ENCODE measurements at places on chromosomes 13 and 19. TPM values are rescaled to one million over a fixed set of nuclear protein-coding genes. Genes with fewer than 3 reads are reported as not detected.

Gene NLRP9
- not detected for total RNA-seq

DNA sequence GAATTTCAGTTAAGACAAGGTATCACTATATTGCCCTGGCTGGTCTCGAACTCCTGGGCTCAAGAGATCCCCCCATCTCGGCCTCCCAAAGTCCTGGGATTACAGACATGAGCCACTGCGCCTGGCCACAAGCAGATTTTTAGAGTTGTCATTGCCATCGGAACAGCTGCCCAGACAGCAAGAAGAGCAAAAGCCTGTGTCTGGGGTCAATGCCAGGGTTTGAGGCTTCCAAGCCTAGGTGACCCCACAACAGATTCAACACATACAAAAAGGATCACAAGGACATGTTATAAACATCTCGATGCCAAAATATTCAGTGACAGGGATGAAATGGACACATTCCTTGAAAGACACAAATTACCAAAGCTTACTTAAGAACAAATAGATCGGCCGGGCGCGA lies 40.1 kb upstream of the KLF2 start:
- no peak for ATAC-seq

Gene CLEC11A
- total RNA-seq = 4.6 TPM

Gene C19orf67
- total RNA-seq = not detected

Gene SRRM5
- total RNA-seq = not detected

DNA sequence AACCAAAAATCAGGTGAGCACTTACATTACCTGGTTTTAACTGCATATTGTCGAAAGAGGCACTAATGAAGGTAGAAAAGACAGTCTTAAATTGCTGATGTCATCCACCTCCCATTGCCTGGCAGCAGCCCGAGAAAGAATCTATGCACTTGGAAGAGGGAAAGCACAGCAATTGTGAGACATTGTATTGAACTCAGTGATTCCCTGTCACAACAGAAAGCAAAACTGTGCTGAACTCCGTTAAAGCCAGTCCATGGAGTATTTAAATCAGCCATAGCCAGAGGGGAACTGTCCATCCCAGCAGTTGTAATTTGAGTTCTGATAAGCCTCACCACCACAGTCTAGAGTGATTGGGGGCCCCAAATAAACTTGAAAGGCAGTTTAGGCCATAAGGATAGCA lies 466.6 kb upstream of the PCDH9 start:
- no peak for ATAC-seq

DNA sequence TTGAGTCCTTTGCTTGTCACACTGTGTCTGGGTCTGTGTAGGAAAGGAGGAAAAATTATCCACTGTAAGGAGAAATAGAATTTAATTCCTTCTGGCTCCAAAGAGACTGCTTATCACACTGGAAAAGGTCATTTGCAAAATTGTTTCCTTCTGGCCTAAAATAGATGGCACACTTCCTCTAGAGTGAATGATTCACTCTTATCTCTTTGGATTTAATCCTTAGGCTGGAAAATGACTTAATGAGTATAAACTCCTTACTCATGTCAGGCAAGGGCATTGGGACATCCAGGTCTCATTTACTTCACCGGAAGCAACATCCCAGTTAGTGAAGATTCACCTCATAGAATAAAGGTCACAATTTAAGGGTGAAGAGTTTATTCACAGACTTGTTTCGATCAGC lies 293.6 kb downstream of the OXGR1 start:
- ATAC-seq = no peak

Gene ZNF580
- total RNA-seq = 44.1 TPM

GRCh38 chr13:85575110-85575509 lies 224.1 kb downstream of the SLITRK6 start:
- no peak for ATAC-seq

GRCh38 chr13:75855216-75855615 lies 219.1 kb downstream of the LMO7 start:
- no peak for ATAC-seq

DNA sequence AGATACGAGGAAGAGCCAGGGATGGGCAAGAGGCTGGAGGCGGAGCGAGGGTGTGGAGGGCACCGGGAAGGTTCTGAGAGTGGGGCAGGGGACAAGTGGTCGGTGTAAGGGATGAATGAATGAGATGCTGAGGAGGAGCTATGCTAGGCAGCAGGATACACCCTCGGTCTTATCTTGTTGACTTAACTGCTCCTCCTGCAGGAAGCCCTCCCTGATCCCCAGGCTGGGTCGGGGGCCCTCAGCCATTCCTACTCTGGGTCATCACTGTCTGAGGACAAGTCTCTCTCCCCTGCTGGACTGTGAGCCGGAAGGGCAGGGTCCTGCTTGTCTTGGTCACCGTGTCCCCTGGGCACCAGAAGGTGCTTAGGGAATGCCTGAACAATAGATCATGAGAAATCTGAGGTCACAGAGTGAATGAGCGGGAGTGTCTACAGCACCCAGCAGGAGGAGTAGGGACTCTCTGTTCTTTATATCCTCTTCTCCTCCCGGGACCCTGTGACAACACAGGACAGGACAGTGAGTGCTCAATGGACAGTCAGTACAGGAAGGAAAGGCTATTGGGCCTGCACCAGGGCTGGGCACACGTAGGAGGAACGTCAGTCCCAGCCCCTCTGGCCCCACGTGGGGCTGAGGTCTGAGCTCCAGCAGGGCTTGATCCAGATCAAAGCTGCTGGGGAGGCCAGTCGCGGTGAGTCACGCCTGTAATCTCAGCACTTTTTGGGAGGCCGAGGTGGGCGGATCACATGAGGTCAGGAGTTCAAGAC lies 6.5 kb downstream of the NKPD1 start:
- no peak for ATAC-seq

DNA sequence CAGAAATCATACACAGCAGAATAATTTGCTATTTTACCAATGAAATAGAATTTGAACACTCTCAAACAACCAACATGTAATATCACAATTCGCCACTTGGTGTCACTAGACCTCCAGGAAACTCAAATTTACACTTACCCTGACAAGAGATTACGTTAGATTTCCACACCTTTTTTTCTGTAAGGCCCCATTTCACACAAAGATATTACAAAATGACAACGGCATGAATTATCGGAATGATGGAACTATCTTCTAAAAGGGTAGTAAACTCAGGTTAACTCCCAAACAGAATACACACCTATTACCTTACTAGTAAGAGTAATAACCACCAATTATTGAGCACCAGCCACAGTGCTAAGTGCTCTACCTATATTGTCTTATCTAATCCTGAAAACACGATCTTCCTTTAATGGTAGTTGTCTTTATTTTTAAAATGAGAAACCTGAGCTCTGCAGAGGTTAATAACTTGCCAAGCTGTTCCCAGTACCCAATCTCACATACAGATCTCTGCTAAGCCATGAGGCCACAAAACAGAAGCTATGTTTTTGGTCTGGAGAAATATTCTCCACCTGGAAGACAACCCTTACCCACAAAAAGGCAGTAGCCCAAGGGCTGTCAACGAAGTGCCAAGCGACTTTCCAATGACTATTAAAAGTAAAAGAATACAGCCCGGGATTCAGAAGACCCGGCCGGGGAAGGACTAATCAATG lies 152.4 kb downstream of the DCLK1 start:
- peak; percentile 22 for ATAC-seq

GRCh38 chr19:54955376-54955775 lies 8.0 kb upstream of the NLRP7 start:
- no peak for ATAC-seq

Gene FUT3
- total RNA-seq = not detected

- ATAC-seq = no peak
These were observed 74.3 kb upstream of the FAM216B start for GRCh38 chr13:42707048-42707447.

DNA sequence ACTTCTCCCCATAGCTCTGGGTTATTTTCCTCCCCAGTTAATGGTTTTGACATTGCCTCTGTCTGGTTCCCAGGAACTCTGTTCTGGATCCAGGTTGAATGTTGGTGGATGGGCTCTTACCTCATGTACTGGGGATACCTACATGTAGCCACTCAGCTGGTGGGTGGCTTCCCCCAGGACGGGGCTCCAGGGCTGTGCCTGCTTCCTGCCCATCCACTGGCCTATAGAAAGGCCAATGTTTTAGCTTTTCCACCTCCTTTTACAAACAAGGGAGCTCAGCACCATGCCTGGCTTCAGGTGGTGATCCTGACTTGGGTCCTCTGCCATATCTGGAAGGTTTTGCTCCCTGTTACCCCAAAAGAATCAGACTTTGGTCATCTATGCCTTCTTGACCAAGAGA lies 120.2 kb downstream of the AKAP11 start:
- ATAC-seq = no peak

DNA sequence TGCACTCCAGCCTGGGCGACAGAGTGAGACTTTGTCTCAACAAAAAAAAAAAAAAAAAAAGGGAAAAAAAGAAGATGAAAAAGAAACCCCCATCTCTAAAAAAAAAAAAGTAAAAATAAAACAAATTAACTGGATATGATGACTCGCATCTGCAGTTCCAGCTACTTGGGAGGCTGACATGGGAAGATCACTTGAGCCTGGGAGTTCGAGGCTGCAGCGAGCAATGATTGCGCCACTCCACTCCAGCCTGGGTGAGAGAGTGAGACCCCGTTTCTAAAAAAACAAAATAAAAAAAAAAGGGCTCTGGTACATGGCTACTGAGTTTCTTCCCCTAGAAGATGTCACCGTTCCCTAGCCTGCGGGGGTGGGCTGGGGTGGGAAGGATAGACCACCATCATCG lies 2.4 kb upstream of the CATSPERG start:
- ATAC-seq = no peak

- no peak for ATAC-seq
These were observed 3.0 kb upstream of the PLIN4 start for GRCh38 chr19:4521170-4521887.

DNA sequence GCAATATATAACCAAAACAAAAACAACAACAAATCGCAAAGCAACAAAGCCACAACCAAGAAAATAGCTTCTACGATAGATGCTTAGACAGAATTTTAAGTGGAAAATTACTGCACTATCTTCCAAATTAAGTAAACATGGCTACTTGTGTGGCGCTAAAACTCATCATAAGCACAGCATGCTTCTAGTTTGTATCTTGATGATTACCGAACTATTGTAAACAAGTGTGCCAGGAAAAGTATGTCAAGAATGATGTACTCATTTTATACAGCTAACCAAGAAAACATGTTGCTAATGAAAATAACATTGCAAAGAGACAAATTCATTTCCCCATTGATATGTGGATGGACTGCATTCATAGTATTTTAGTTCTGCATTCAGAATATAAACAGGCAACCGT lies 271.9 kb upstream of the GPC6 start:
- no peak for ATAC-seq

DNA sequence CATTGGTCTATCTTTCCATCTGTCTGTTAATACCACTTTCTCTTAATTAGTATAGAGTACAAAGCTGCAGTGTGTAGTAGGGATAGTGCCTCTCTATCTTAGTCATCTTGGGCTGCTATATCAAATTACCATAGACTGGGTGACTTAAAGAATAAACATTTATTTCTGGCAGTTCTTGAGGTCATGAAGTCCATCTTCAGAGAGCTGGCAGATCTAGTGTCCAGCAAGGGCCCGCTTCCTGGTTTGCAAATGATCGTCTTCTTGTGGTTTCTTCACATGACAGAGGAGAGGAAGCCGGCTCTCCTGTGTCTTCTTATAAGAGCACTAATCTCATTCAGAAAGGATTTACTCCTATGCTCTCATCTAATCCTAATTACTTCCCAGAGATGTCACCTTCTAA lies 6.1 kb downstream of the ZNF700 start:
- no peak for ATAC-seq

DNA sequence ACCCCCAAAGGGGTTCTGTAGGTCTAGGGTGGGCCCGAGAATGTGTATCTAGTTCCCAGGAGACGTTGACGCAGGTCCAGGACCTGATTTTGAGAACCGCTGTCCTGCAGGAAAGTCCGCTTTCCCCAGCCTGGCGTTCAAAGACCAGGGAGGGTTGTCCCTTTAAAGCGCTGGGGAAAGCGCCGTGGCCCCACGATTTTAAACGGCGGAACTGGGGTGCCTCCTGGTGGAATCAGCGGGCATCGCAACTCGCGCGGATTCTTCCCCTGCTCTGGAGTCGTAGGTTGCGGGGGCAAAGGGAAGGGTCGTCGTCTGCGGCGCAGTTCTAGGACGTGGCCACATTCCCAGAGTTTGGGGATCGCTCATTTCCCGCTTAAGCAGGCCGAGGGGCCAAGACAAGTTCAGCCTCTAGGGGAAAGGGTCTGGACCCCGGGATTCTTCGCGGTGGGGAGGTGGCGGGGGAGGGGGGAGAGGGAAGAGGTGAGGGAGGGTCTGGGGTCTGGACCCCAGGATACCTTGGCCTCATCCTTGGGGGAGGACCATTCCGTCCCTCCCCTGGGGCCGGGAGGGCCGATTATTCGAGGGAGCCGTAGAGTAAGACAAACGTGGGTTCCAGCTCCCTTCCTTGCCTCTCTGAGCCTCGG lies 7.7 kb downstream of the PNMA8B start:
- peak; percentile 56 for ATAC-seq

Gene DAND5
- total RNA-seq = not detected

Gene ZNF610
- 2.9 TPM for total RNA-seq

DNA sequence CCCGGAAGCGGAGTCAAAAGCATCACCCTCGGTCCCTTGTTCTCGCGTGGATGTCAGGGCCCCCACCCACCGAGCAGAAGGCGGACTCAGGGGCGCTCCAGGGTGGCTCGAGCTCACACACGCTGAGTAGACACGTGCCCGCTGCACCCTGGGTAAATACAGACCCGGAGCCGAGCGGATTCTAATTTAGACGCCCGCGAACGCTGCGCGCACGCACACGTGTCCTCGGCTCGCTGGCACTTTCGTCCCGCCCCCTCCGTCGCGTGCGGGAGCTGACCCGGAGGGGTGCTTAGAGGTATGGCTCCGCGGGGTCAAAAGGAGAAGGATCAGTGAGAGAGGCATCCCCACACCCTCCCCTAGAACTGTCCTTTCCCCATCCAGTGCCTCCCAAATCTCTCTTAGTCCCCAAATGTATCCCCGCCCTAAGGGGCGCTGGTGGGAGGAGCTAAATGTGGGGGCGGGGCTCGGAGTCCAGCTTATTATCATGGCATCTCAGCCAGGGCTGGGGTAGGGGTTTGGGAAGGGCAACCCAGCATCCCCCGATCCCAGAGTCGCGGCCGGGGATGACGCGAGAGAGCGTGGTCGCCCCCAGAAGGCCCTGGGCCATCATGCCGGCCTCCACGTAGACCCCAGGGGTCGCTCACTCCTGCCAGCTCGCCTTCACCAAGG lies 451 bp upstream of the ICAM5 start:
- no peak for ATAC-seq

Gene DHDH
- total RNA-seq = not detected

- no peak for ATAC-seq
These were observed 514 bp upstream of the ARGLU1 start for GRCh38 chr13:106568299-106569003.

GRCh38 chr13:29160862-29161261 lies 340.7 kb downstream of the MTUS2 start:
- ATAC-seq = no peak
